ENCODE measurements at places on chromosomes 5 and 9.
A peak's percentile ranks its signal among the peaks of the same experiment; 100 is the strongest.

GRCh38 chr5:56900858-56901578, 8.4 kb upstream of the SETD9 start:
- DNase-seq: peak; percentile 13

GRCh38 chr9:15374825-15375224, 47.9 kb upstream of the SNAPC3 start:
- DNase-seq: no peak

GRCh38 chr5:96522635-96523355, 89.7 kb upstream of the PCSK1 start:
- no peak for DNase-seq

- DNase-seq: no peak
These were observed 800.4 kb upstream of the DMAC1 start for GRCh38 chr9:8599937-8600336.

- no peak for DNase-seq
These were observed 119.9 kb downstream of the DOCK2 start for GRCh38 chr5:169757016-169757415.

GRCh38 chr9:127351182-127352166, 45.5 kb upstream of the SLC2A8 start:
- no peak for DNase-seq

DNA sequence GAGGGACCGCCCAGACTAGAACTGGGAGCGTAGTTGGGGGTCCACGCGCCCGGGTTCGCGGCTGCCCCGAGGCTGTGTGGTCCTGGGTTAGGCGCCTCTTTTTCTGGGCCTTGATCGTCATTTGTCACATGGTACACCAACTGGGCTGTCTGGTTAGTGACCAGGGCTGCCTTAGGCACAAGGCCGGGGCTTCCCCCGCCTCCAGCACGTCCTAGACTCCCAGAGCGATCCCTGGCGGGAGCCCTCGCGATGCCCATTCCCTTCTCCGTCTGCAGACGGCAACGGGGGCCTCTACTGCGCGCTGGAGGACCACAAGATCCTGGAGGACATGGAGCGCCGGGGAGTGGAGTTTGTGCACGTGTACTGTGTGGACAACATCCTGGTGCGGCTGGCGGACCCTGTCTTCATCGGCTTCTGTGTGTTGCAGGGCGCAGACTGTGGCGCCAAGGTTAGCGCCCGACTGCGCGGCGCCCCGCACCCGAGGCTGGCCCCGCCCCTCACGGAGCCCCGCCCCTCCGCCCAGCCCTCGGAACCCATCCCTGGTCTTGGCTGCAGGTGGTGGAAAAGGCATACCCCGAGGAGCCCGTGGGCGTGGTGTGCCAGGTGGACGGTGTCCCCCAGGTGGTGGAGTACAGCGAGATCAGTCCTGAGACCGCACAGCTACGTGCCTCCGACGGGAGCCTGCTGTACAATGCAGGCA, 1.5 kb downstream of the UAP1L1 start:
- DNase-seq: no peak

DNA sequence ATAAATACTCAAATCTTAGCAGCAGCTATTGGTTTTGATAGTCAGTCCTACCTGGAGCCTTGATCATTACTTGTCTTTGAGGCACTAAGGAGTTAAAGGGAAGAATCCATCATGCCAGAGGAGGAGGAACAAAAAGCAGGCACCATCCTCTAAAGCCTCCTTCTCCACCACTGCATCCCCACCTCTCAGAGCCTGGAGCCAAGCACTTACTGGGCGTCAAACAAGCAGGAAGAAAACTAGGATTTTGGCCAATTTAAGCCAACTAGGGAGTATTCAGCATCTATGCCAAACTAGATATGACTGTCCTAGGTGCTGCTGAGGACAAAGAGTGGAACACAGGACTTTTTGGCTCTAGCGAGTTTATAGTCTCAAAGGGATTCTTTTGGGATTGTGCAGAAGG, 152.5 kb downstream of the PPP2R2B start:
- no peak for DNase-seq

GRCh38 chr9:70835323-70835722, 286.1 kb downstream of the TRPM3 start:
- DNase-seq: no peak

- DNase-seq: no peak
These were observed 571 bp downstream of the CNTFR start for GRCh38 chr9:34588671-34589635.

DNA sequence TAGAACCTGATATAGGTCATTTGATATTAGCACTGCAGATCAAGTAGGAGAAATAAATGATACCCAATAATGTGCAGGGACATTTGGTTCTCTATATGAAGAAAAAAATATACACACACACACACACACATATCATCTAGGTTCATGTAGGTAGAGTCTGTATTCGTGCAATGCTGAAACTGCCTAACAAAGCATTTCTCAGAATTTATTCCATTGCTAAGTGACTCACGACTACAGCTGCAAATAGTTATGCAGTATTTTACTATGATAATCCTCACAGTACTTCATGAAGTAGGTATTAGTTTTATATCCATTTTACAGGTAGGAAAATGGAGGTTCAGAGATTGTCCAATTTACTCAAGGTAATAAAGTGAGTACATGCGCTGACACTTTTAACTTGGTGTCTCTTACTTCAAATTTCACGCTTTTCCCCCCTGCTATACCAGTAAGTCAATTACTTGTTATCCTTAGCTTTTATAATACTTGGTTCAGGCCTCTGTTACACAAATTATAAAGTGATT, 2.4 kb downstream of the GIN1 start:
- no peak for DNase-seq

DNA sequence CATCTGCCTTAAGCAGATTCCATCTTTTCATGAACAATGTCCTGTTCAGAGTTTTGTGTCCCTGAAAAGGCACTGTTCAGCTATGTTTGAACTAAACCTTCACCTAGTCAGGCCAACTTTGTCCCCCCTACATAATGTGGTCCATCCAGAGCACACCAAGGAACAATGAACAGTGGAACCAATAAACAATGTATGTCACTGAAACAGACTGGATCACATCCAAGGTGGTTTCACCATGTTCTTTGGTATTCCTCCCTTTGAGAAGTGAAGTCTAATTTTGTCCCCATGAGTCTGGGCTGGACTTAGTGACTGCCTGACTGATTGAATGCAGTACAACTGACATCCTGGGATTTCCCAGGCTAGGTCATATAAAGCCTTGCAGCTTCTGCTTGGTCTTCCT, 174.5 kb downstream of the SLC24A2 start:
- DNase-seq: no peak

- no peak for DNase-seq
These were observed 90.7 kb upstream of the DHFR start for GRCh38 chr5:80745490-80745889.

GRCh38 chr5:137282216-137282615, 216.9 kb downstream of the SPOCK1 start:
- no peak for DNase-seq

DNA sequence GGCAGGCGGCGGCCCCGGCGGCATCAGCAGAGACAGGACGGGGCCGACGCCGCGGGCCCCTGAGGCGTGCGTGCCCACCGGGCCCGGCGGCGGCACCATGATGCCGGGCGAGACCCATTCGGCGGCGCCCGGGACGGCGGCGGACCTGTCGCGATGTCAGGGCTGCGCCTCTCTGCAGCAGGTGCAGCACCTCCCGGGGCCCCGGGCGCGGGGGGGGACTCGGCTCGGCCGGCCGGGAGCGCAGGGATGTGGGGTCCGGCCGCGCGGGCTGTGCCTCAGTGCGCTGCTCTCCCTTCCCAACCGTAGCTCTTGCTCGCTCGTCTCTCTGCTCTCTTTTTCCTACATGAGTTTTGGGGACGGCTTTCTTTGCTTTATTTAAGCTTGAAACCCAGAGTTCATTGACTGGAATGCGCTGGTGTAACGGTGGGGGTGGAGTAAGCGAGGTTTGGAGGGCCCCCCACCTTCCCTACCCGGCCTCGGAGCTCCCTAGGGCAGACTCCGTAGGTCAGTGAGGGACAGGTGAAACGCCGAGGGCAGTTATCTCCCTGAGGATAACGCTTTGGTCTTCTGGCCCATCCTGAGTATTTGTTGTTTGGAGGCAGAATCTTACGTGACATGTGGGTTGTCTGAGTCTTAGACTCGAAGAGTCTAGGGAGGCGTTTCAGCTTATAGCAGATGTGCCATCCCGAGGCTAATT, 490 bp downstream of the ICE1 start:
- DNase-seq: no peak

- DNase-seq: no peak
These were observed 57.9 kb downstream of the ERBIN start for GRCh38 chr5:65984098-65984885.

DNA sequence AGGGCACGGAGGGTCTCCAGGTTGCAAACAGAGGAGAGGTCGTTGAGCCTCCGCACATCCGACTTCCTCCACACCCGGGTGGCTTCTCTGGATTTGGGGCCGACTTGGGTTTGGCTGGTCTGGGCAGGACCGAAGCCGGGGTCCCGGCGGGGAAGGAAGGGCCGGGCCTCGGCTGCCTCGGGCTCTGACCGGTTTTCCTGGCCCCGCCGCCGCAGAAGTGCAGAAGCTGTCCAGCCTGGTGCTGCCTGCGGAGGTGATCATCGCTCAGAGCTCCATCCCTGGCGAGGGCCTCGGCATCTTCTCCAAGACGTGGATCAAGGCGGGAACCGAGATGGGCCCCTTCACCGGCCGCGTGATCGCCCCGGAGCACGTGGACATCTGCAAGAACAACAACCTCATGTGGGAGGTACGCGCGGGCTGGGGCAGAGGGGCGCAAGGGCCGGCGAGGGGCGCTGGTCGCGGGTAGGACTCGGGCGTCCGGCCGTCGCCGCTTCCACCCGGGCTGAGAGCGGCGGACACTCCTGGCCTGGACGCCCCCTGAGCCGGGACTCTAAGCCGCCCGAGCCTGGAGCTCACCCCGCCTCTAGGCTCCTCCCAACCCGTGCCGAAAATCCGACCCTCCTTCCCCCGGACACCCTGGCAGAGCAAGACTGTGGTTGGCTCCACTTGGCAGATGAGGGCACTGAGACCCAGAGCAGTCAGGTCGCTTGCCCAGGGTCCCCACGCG, 2.2 kb downstream of the PRDM12 start:
- DNase-seq: no peak

GRCh38 chr5:90866915-90867731, 308.5 kb downstream of the ADGRV1 start:
- no peak for DNase-seq

- DNase-seq: no peak
These were observed 448.4 kb downstream of the PSAT1 start for GRCh38 chr9:78745331-78745730.

DNA sequence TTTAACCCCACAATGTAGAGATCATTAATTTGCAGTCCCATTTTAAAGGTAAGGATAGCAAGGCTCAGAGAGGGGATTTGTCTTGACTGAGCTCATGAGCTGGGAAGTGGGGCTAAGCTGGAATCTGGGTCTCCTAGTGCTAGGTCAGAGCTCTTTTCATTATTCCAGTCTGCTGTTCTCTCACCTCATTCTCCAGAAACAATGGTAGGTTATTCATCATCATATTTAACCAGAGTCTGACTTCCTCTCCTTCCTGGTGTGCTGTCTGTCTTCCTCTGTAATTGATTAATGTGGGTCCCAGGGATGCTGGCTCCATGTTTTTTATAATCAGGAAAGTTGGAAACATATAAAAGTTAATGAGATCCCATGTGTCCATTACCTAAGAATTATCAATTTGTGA, 20.6 kb downstream of the C9orf43 start:
- DNase-seq: no peak

GRCh38 chr5:143054480-143054941, 284.3 kb downstream of the ARHGAP26 start:
- DNase-seq: no peak

GRCh38 chr5:5658889-5659465, 236.5 kb downstream of the ICE1 start:
- DNase-seq: no peak

GRCh38 chr5:143229896-143230675, 173.4 kb downstream of the NR3C1 start:
- no peak for DNase-seq

DNA sequence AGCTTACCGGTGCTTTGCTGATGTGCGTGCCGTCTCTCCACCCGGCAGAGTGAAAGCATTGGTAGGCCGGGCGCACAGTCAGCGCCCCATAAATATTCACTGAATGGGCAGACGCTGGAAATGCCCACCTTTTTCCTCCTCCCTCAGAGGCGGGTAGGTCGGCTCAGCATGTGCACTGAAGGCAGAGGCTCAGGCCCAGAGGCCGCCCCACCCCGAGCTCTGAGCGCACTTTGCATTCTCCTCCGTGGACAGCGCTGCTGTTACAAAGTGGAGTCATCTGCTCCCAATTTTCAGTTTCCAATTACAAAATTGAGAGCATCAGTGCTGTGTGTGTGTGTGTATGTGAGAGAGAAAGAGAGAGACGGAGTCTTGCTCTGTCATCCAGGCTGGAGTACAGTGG, 10.6 kb downstream of the UCK1 start:
- no peak for DNase-seq

DNA sequence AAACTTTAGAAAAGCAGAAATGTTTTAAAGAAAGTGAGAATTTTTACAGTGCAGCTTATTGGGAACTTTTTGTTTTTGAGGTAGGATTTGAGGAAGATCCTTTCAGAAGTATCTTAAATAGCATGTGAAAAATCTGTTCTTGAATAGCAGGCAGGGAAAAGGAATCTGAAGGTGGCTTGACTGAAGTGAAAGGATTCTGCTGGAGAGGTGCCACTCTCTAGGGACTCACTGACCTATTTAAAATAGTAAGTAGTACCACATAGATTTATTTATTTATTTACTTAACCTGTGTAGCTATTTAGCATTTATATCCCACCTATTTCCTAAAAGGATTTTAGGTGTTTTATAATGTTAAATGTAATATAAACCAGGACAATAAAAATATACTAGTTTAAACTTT, 69.1 kb downstream of the NIPBL start:
- DNase-seq: no peak

- DNase-seq: no peak
These were observed 19.2 kb upstream of the PITX1 start for GRCh38 chr5:135053278-135053677.

- DNase-seq: no peak
These were observed 37.1 kb downstream of the AK8 start for GRCh38 chr9:132840980-132841379.

DNA sequence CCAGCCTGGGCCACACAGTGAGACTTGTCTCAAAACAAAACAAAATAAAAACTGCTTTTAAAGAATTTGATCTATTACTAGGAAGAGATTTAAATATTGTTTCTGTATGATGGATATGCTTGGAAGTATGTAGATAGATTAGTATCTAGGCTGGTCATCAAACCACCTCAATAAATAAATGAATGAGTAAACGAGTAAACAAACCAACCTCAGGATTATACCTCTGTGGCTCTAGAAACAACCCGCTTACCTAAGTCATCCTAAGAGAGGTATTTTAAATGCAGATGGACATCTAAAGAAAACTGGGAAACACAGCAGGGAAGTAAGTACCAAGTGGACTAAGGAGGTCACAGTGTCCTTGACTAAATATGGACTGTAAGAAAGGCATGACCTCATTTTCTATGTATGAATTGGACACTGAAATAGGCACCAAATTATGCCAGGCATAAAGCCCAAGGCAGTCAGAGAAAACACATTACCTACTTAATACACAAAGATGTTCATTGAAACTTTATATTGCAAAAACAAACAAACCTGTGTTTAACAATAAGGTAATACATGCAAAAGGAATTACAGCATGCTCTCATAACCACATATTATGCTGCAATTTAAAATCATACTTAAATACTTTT, 7.3 kb downstream of the ANKH start:
- no peak for DNase-seq

All from smooth muscle cell of the brain vasculature (primary cell).